ENCODE measurements at places on chromosomes 2 and 18. TPM values are rescaled to one million over a fixed set of nuclear protein-coding genes. Genes with fewer than 3 reads are reported as not detected.

The VWA3B gene
- total RNA-seq, result not detected

The NETO1 gene
- total RNA-seq, result not detected

The FAHD2B gene
- 39.3 TPM for total RNA-seq

The NTSR2 gene
- not detected for total RNA-seq

The PRKRA gene
- total RNA-seq, result 118 TPM

The APCDD1 gene
- not detected for total RNA-seq

GRCh38 chr2:6896930-6897759 is 19.6 kb downstream of the RSAD2 start:
- DNase-seq, result no peak

DNA sequence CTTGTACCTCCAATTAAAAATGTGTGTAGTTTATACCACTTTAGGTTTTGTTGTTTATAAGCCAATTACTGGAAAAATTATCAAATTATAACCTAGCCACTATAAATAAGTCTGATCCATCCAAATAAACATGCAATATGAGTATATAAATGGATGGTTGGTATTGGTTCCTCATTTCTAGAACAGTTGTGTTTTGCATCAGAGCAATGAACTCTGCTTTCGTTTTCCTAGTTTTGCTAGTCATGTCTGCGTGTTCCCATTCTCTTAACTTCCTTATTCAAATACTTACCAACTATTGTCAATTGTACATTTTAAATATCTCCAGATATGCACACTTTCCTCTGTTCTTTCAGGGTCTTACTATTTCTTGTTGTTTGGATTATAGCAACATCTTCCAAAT is 641.7 kb downstream of the NR4A2 start:
- DNase-seq, result no peak

GRCh38 chr2:81976998-81977397 is 1672.4 kb upstream of the LRRTM1 start:
- DNase-seq, result no peak

DNA sequence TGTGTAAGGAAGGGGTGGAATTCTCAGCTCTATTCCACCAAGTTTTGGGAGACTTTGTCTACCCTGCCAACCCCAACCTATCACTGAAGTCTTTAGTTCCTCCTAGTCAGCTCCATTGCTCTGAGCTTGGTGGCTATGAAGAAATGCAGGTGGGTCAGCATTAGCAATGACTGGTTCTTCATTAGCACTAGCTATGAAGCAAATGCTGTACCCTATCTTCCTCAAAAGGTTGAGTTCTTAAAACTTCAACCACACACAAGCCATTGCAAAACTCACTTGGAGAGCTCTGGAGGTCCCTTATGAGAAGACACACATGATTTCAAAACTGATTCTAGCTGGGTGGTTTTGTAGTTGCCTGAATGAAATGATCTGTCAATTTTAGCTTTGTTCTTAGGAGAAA is 193.8 kb downstream of the IKZF2 start:
- DNase-seq, result no peak

- DNase-seq, result no peak
Measured at GRCh38 chr2:222805591-222806304, 55.1 kb upstream of the ACSL3 start.

- no peak for DNase-seq
Measured at GRCh38 chr18:50051288-50051687, 143.7 kb downstream of the MYO5B start.

GRCh38 chr2:149731079-149731478 is 143.5 kb upstream of the MMADHC start:
- DNase-seq, result no peak

DNA sequence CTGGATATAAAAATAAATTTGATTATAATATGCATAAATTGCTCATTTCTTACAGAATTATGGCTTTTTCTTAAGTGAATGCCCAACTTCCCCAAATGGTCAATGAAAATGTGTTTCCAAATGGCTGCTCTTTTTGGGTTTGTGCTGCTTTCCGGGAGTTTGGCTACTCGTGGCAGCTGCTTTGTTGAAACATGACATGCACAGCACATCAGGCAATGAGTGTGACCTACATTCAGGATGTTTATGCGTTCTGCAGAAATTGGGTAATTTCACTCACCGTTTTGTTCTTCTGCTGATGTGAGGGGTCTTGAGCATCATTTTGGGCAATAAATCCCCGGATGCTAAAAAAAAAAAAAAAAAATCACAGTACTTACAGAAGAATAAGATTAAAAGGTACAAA is 825.0 kb upstream of the KLHL29 start:
- DNase-seq, result no peak

GRCh38 chr2:11896386-11896785 is 150.0 kb downstream of the LPIN1 start:
- DNase-seq, result no peak

- DNase-seq, result no peak
Measured at GRCh38 chr2:110800611-110801402, 68.4 kb downstream of the ACOXL start.

DNA sequence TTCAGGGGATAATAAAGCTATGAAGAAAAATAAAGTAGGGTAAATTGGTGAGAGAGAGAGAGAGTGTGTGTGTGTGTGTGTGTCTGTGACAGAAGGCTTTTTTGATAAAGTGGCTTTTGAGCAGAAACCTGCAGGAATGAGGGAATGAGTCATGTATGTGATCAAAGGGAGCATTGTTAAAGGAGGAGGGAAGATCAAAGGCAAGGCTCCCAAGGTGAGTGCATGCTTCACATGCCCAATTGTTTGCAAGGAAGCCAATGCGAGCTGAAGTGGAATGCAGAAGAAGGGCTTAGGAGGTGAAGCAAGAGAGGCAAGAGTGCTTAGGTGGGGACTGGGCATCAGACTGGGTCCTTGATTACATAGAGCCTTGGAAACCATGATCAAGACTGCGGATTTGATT is 96.8 kb downstream of the DNAH6 start:
- no peak for DNase-seq

DNA sequence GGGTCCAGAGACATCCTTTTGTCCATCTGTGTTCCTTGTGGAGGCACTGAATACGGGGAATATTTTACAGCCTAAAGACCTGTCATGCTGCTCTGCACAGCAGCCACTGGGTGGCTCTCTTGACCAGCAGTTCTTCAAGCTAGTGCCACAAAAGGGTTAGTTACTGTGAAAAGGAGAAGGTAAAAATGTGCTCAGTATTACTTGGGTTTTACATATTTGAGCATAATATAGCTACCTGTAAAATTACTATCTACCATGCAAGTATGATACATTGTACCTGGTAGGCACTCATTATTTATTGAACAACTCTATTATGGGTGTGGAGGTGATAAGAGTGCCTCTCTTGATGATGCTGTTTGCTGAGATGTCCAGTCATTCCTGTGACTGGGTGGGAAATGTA is 23.6 kb downstream of the FZD5 start:
- DNase-seq, result peak; percentile 40
